ENCODE measurements at places on chromosomes 2 and 18. TPM values are rescaled to one million over a fixed set of nuclear protein-coding genes. Genes with fewer than 3 reads are reported as not detected.

- no peak for DNase-seq
Measured at GRCh38 chr18:54848121-54848520, 19.8 kb downstream of the RAB27B start.

DNA sequence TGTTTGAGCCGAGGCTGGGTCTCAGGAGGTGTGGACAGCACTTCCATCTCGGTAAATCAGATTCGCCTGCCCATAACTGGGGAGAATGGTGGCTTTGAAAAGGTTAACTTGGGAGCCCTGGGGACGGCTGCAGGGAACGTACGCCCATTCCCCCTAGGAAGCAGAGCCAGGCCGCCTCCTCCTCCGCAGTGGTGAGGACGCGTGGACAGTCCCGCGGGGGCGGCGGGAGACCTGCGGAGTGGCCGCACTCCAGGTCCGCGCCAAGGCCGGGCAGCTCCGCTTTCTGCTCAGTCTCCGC is 845 bp upstream of the MYCN start:
- peak; percentile 78 for DNase-seq

DNA sequence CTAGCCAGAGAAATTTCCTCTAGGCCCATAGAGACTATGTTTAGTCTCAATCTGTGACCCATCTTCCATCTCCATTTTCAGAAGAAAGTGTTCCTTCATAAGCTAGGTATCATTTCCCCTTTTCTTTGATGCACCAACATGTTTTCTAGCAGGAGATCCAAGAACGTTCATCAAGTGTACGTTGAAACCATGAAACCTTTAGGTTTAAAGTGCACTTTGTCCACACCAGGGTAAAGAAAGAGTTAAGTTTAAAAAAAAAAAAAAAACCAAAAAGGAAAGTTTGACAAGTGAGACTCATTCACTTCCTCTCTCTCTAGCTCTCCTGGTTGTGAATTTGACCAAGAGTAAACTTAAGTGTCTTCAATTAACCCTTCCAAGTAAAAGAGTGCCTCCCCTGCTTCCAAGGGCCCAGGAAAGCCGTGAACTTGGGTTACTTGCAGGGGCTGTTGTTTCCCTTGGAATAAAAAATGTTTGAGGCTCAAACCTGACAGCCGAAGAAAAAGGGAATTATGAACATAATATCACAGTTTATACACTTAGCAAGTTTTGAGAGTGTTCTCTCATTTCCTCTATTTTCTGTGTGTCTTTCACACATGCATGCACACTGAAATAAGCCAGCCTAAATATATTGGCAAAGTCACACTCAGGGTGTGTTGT is 56.7 kb downstream of the LBH start:
- DNase-seq = no peak

The DPYSL5 gene
- 101 TPM for total RNA-seq

The G6PC2 gene
- not detected for total RNA-seq

Measured in frontal cortex (tissue), 4 donors.